ENCODE measurements at places on chromosomes 6 and 20. TPM values are rescaled to one million over a fixed set of nuclear protein-coding genes. Genes with fewer than 3 reads are reported as not detected.

FOXF2 gene
- total RNA-seq: 29.3 TPM

HSPA12B gene
- total RNA-seq: 0.17 TPM

GRM1 gene
- total RNA-seq: 0.17 TPM

CDH26 gene
- total RNA-seq: 0.50 TPM

LPIN3 gene
- total RNA-seq: 5.1 TPM

OPRL1 gene
- 2.6 TPM for total RNA-seq

KIF6 gene
- total RNA-seq: 0.83 TPM

BCAS4 gene
- 33.7 TPM for total RNA-seq

DNA sequence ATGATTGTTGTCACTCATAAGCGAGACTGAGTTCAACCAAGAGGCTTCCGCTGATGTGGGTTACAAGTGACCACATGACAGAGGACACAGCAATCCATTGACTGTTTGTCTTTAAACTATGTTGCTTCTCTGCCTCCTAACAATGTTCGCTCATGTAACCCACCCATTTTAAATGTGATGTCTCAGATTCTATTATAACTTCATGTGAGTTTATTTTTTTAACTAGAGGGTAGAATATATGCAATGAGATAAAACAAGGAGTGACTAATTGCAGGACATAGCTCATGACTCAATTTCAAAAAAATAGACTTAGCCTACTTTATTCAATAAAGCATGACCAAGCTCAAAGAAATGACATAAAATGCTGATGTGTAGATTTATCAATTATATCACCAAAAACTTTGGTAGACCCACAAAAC lies 119.2 kb upstream of the SASH1 start:
- peak; percentile 40 for DNase-seq

DNA sequence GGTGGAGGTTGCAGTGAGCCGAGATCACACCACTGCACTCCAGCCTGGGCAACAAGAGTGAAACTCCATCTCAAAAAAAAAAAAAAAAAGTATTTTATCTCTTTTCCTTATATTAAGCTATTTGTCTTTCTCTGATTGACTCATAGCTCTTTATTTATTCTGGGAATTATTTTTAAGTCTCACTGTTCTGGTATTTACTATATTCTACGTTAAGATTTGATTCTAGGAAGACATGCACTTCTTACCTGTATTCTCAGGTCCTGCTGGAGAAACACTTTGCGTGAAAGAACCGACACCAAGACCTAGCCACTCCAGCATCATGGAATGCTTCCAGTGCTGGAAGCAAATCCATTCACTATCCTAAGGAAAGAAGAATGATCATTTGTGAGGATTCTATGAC lies 17.6 kb downstream of the ZNFX1 start:
- DNase-seq: no peak

GRCh38 chr6:139409026-139409425 lies 34.6 kb upstream of the CITED2 start:
- DNase-seq: peak; percentile 97

GRCh38 chr20:50730765-50731054 lies 670 bp upstream of the PARD6B start:
- no peak for DNase-seq

GRCh38 chr6:141103246-141103645 lies 1029.5 kb upstream of the GJE1 start:
- DNase-seq: peak; percentile 6

DNA sequence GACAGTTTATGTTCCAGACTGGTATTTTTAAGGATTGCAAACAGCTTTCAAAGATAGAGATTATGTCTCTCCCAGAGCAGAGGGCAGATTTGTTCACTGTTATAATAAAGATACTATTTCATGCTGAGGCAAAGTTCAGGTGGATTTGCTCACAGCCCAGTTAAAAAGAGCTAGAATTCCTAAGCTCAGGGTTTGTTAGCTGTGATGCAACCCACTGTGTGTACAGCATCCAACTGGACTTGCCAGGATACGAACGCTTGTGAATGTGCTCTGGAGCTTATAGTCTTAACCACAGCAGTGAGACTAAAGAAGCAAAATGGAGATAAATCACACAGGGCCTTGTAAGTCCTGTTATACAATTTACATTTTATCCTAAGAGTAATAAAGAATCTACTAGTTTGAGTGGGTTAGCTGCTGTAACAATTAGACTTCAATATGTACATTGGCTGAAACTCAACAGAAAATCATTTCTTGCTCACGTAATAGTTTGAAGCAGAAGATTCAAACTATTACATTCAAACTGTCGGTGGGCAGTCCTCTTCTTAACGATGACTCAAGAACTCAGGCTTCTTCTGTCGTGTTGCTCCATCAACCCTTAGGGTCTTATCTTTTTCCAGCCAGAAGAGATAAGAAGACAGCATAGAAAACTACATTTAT lies 204.0 kb upstream of the PLN start:
- DNase-seq: peak; percentile 28

GRCh38 chr6:167396068-167396658 lies 71.3 kb downstream of the TTLL2 start:
- no peak for DNase-seq

GRCh38 chr6:74213995-74214394 lies 518.0 kb downstream of the CD109 start:
- DNase-seq: no peak

Measured in fibroblast of lung (primary cell).